Stimulated activated CD8-positive, alpha-beta memory T cell treated with anti-CD3 and anti-CD28 coated beads, Interleukin-4, amount 100 ng/mL, for 1 hour (primary cell): ENCODE measurements at places on chromosomes 5 and 9.

- no peak for DNase-seq
Observed at GRCh38 chr5:79924936-79925893, 65.8 kb downstream of the MTX3 start.

- DNase-seq = no peak
Observed at GRCh38 chr9:94656200-94656599, 16.9 kb upstream of the FBP1 start.

DNA sequence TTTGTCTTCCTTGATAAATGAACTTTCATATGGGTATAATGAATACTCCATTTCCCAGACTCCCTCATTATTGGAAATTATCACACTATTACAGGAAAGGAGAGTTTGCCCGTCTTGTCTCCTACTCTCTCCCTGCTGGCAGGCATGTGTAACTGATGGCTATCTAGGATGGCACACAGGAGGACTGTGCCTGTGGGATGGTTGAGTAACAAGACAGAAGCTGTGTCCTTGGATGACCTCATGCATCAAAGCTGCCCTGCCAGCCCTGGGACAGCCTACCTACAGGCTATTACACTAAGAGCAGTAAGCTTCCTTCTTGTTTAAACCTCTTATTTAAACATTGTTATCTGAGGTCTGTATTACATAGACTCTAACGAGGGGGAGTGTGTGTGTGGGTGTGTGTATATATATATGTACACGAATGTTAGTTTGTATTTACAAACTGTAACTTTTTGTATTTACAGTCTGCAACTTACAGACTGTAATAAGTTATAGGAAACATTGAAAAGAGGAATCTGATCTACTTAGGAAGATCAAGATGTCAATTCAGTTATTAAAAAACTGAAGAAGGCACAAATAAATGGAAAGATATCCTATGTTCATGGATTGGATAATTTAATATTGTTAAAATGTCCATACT is 247.6 kb upstream of the ACO1 start:
- no peak for DNase-seq

GRCh38 chr9:92378865-92379560 is 25.4 kb downstream of the OGN start:
- DNase-seq = no peak

DNA sequence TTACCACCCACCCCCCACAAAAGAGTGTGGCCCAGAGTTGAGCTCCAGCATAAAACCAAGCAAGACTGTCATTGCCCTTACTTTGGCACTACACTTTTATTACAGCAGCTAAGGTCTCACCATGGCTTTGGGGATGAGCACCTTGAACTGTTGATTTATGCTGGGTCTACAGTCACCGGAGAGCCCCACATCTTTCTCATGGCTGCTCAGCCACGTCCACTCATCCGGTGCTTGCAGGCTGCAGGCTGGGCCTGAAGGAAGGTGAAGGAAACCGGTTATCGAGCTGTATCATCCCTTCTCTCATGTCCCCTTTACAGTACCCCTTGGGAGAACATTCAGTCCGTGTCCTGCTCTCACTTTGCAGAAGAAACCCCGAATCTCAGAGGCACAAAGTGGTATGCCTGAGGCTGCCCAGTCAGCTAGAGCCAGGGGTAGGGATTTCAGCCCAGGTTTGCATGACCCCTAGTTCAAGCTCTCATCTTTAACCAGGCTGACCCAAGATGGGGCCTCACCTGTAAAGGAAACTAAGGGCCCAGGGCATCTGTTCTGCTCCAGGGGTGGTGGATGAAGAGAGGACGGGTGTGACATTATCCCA is 11.6 kb downstream of the TMOD1 start:
- DNase-seq = no peak
